ENCODE measurements at places on chromosomes 12 and 14. TPM values are rescaled to one million over a fixed set of nuclear protein-coding genes. Genes with fewer than 3 reads are reported as not detected.

- H3K36me3 ChIP-seq, result peaks cover 6% of the 10 kb centered on the region
- no peak overlapping the region for H3K4me3 ChIP-seq
- no peak for DNase-seq
- peaks cover 38% of the 10 kb centered on the region for H3K4me1 ChIP-seq
Measured at GRCh38 chr14:21258005-21258888, 11.0 kb downstream of the HNRNPC start.

GRCh38 chr12:4448943-4449850 is 3.6 kb upstream of the FGF6 start:
- no peaks in the 10 kb centered on the region for H3K36me3 ChIP-seq
- H3K4me3 ChIP-seq, result no peak overlapping the region
- DNase-seq, result no peak

GRCh38 chr12:16492820-16493797 is 112.9 kb downstream of the LMO3 start:
- no peak overlapping the region for H3K4me3 ChIP-seq
- no peak overlapping the region for H3K27ac ChIP-seq
- H3K27me3 ChIP-seq, result no peaks in the 10 kb centered on the region
- no peak for DNase-seq

The GYS2 gene
- total RNA-seq, result not detected

The KRT75 gene
- total RNA-seq, result not detected

The RNASE9 gene
- not detected for total RNA-seq

The HOXC9 gene
- not detected for total RNA-seq
